Fibroblast of villous mesenchyme (primary cell): ENCODE measurements at places on chromosomes 12 and 14. TPM values are rescaled to one million over a fixed set of nuclear protein-coding genes. Genes with fewer than 3 reads are reported as not detected.

Gene HPD
- total RNA-seq, result not detected in 2 replicates

Gene VDR
- 8.2 and 18.4 TPM in 2 replicates for total RNA-seq

Gene C1R
- total RNA-seq, result 83.4 and 84.2 TPM in 2 replicates

Gene LRRC10
- total RNA-seq, result not detected in 2 replicates

Gene NEUROD4
- total RNA-seq, result not detected in 2 replicates

Gene C12orf60
- 0.32 and 0.86 TPM in 2 replicates for total RNA-seq

Gene FOXM1
- total RNA-seq, result 16.4 and 17.7 TPM in 2 replicates

Gene LIN7A
- 6.4 and 10.4 TPM in 2 replicates for total RNA-seq

Gene KLHDC2
- 63.0 and 73.1 TPM in 2 replicates for total RNA-seq

Gene RASAL1
- total RNA-seq, result not detected in 2 replicates

Gene GLT8D2
- total RNA-seq, result 51.4 and 55.1 TPM in 2 replicates

Gene CLEC7A
- under 0.01 TPM in 1 of 2 replicates, not detected in the other for total RNA-seq

Gene NFATC4
- 56.4 and 68.2 TPM in 2 replicates for total RNA-seq

Gene TAS2R19
- total RNA-seq, result 4.8 and 7.8 TPM in 2 replicates
